Neural crest cell (in vitro differentiated cells): ENCODE measurements at places on chromosomes 4 and X. TPM values are rescaled to one million over a fixed set of nuclear protein-coding genes. Genes with fewer than 3 reads are reported as not detected.

The SOWAHB gene
- total RNA-seq: not detected in 2 replicates

GRCh38 chr4:96073461-96073860, 233.6 kb downstream of the PDHA2 start:
- H3K4me1 ChIP-seq: no peaks in the 10 kb centered on the region
- H3K4me3 ChIP-seq: no peak overlapping the region
- H3K36me3 ChIP-seq: no peaks in the 10 kb centered on the region
- no peak for DNase-seq
- H3K27ac ChIP-seq: no peak overlapping the region

The SCD5 gene
- 39.5 and 40.7 TPM in 2 replicates for total RNA-seq

DNA sequence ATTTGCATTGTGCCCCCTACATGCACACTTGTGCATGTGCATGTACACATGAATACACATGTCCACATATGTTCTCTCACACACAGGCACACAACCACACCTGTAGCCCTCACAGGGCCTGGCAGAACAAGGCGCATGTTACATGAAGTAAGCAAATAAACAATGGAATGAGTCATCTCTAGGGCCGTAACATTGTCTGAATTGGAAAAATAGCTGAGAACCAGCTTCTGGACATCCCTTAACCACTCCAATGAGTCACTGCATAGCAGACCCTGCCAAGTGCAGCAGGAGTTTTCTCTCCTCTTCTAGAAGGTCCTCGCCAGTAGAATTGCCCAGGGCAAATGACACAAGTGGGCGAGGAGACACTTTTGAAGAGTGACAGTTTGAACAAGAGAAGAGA, 66.1 kb downstream of the MAGEA10 start:
- no peaks in the 10 kb centered on the region for H3K36me3 ChIP-seq
- DNase-seq: no peak
- H3K27ac ChIP-seq: no peak overlapping the region
- H3K4me1 ChIP-seq: no peaks in the 10 kb centered on the region
- no peak overlapping the region for H3K4me3 ChIP-seq

DNA sequence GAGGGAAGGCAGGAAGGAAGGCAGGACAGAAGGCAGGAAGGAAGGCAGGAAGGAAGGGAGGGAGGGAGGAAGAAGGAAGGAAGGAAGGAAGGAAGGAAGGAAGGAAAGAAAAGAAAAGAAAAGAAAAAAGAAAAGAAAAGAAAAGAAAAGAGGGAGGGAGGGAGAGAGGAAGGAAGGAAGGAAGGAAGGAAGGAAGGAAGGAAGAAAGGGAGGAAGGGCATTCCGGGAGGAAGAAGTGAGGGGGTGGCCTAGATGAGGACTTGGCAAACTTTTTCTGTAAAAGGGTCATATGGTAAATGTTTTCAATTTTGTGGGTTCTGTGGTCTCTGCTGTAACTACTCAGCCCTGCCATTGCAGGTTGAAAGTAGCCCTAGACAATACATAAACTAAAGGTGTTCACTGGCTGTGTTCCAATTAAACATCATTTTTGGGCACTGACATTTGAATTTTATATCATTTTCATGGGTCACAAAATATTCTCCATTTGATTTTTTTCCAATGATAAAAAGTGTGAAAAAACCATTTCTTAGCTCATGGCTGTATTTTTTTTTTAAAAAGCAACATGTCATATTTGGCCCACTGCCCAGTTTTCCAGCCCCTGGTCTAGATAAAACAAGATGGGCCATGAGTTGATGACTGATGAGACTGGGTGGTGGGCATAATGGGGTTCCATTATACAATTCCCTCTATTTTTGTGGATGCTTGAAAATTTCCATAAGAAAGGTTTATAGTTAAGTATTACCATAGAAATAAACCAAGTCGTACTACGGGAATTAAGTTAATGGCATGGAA, 3.1 kb downstream of the ZNF630 start:
- H3K4me1 ChIP-seq: peaks cover 15% of the 10 kb centered on the region
- peak overlapping the region; percentile 49 for H3K4me3 ChIP-seq
- H3K27ac ChIP-seq: no peak overlapping the region
- no peaks in the 10 kb centered on the region for H3K27me3 ChIP-seq
- peaks cover 6% of the 10 kb centered on the region for H3K36me3 ChIP-seq

GRCh38 chrX:154650221-154650510, 3.2 kb downstream of the CTAG2 start:
- no peaks in the 10 kb centered on the region for H3K36me3 ChIP-seq
- no peak overlapping the region for H3K27ac ChIP-seq
- no peak for DNase-seq
- no peak overlapping the region for H3K4me3 ChIP-seq

DNA sequence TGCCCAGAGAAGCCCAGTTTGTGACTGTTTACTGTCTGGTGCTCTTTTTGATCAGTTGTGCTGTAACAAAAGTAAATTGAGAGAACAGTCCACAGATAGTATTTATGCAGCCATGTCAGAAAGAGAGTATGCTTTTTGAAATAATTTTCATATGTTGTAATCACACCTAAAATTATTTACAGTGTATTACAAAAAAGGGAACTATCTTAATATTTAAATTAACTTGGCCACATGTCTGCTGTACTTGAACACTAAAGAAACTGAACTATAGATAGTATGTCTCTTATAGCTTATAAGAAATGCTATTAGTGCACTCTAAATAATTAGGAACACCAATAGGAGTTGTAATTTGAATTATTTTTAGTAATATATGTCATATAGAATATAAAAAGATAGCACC, 30.2 kb downstream of the KIAA0232 start:
- no peak for DNase-seq
- H3K36me3 ChIP-seq: peaks cover 28% of the 10 kb centered on the region
- no peak overlapping the region for H3K4me3 ChIP-seq
- H3K27ac ChIP-seq: no peak overlapping the region

The GLRA3 gene
- total RNA-seq: not detected in 2 replicates

- H3K27ac ChIP-seq: no peak overlapping the region
- no peak for DNase-seq
- peak overlapping the region; percentile 42 for H3K4me3 ChIP-seq
- peaks cover 46% of the 10 kb centered on the region for H3K4me1 ChIP-seq
Measured at GRCh38 chr4:82362565-82362964, 11.2 kb downstream of the HNRNPD start.

The GPM6B gene
- total RNA-seq: 119 and 129 TPM in 2 replicates

- no peak for DNase-seq
- H3K27ac ChIP-seq: peak overlapping the region; percentile 10
- H3K4me1 ChIP-seq: peaks cover 30% of the 10 kb centered on the region
- H3K36me3 ChIP-seq: peaks cover 4% of the 10 kb centered on the region
Measured at GRCh38 chr4:4625488-4625887, 83.6 kb upstream of the STX18 start.

DNA sequence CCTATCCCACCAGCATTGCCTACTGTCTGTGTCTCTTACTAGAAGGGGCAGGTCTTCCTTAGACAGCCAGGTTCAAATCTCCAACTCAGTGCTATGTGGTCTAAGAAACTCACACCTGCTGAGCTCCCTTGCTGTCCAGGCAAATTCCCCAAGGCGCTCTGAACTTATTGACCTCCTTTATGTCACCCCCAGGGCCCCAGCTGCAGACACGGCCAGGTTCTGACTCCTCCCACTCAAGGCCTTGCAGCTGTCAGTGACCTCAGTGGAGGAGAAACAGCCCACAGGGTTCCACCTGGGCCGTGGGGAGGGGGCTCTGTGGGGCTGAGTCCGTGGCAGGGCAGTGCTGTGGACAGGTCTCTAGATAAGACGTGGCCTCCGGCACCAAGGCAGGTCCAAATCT, 42.1 kb upstream of the PSAPL1 start:
- peak overlapping the region; percentile 7 for H3K27ac ChIP-seq
- no peak overlapping the region for H3K4me3 ChIP-seq
- no peaks in the 10 kb centered on the region for H3K27me3 ChIP-seq
- peaks cover 20% of the 10 kb centered on the region for H3K4me1 ChIP-seq

- no peaks in the 10 kb centered on the region for H3K4me1 ChIP-seq
- DNase-seq: no peak
- no peak overlapping the region for H3K27ac ChIP-seq
- no peak overlapping the region for H3K4me3 ChIP-seq
Measured at GRCh38 chr4:111905511-111905910, 239.7 kb upstream of the FAM241A start.

GRCh38 chr4:78818530-78819079, 42.5 kb downstream of the BMP2K start:
- no peak overlapping the region for H3K4me3 ChIP-seq
- H3K36me3 ChIP-seq: peaks cover 1% of the 10 kb centered on the region
- H3K27me3 ChIP-seq: no peaks in the 10 kb centered on the region
- peaks cover 19% of the 10 kb centered on the region for H3K4me1 ChIP-seq
- peak overlapping the region; percentile 23 for H3K27ac ChIP-seq

The CORIN gene
- total RNA-seq: 0.05 and 0.34 TPM in 2 replicates

DNA sequence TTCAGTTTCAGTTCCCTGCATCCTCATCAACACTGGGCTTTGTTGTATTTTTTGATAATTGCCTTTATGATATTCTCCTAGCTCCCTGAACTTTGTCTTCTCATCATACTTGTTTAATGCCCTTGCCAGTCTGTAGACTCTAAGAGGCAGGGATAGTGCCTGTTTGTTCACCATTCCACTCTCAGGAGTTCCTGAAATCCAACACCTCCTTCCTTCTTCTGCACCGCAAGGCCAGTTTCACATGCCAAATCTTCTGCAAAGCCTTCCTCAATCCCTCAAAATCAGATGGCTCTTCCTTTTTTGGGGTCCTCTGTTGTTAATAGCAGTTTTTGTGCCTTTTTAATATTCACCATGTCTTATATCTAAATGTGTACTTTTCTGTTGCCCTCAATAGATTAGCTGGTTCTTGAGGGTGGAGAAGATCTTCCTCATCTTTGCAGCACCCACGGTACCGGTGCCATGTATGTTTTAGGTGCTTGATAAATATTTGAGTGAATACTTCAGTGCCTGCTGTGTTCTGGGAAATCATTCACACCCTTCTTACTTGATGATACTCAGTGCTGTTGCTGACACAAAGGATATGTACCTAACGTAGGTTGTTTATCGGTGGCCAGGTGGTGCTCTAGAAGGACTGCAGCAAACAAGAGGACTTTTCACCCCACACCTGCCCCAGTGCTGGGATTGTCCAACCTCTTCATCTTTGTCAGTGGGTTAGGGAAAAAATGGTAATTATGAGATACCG, 85.3 kb upstream of the LIMCH1 start:
- peak overlapping the region; percentile 40 for H3K27ac ChIP-seq
- DNase-seq: no peak
- peaks cover 3% of the 10 kb centered on the region for H3K27me3 ChIP-seq
- peaks cover 37% of the 10 kb centered on the region for H3K4me1 ChIP-seq

DNA sequence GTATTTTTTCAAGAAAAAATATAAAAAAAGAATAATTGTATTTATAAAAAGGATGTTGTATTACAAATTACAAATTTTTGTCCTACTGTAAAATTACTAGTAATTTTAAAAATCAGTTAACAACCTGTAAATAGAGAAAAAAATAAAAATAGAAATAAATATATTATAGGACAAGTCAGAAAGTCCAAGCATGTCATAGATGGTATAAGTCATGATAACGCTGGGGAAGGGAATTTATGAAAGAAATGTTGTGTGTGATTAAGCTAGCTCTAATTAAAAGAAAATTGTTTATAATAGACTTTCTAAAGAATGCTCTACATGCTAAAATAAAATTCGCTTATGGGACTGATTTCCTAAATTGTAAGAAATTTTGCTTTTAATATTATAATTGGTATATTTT, 2329.9 kb downstream of the ARAP2 start:
- no peak for DNase-seq
- peaks cover 5% of the 10 kb centered on the region for H3K36me3 ChIP-seq
- no peaks in the 10 kb centered on the region for H3K27me3 ChIP-seq
- no peak overlapping the region for H3K4me3 ChIP-seq

GRCh38 chrX:110180176-110180927, 137.5 kb downstream of the AMMECR1 start:
- no peaks in the 10 kb centered on the region for H3K4me1 ChIP-seq
- H3K27me3 ChIP-seq: no peaks in the 10 kb centered on the region
- DNase-seq: no peak
- peaks cover 19% of the 10 kb centered on the region for H3K36me3 ChIP-seq
- H3K27ac ChIP-seq: no peak overlapping the region

The PLP1 gene
- total RNA-seq: 265 and 288 TPM in 2 replicates

GRCh38 chrX:68574240-68574639, 73.2 kb upstream of the STARD8 start:
- H3K27me3 ChIP-seq: no peaks in the 10 kb centered on the region
- no peak overlapping the region for H3K4me3 ChIP-seq
- DNase-seq: no peak
- H3K36me3 ChIP-seq: peaks cover 2% of the 10 kb centered on the region

DNA sequence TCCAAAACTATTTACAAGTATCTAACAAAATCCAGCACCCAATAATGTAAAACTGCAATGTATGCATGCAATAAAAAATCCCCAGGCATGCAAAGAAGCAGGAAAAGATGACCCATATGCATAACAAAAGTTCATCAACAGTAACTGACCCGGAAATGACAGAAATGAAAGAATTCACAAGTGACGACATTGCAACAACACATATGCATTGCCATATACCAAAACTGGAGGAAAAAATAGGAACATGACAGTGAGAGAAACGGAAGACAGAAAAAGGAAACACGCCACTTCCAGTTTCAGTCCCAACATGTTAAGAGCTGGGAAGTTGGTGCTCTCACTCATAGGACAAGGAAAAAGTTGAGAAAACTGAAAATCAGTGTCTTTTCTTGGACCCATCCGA, 154.6 kb downstream of the EVC2 start:
- H3K27me3 ChIP-seq: no peaks in the 10 kb centered on the region
- H3K27ac ChIP-seq: no peak overlapping the region
- H3K4me1 ChIP-seq: no peaks in the 10 kb centered on the region
- peaks cover 39% of the 10 kb centered on the region for H3K36me3 ChIP-seq
- H3K4me3 ChIP-seq: no peak overlapping the region

- peak; percentile 41 for DNase-seq
- peaks cover 5% of the 10 kb centered on the region for H3K27me3 ChIP-seq
- H3K4me3 ChIP-seq: no peak overlapping the region
- no peaks in the 10 kb centered on the region for H3K4me1 ChIP-seq
Measured at GRCh38 chr4:5399790-5400421, 308.5 kb downstream of the EVC2 start.

DNA sequence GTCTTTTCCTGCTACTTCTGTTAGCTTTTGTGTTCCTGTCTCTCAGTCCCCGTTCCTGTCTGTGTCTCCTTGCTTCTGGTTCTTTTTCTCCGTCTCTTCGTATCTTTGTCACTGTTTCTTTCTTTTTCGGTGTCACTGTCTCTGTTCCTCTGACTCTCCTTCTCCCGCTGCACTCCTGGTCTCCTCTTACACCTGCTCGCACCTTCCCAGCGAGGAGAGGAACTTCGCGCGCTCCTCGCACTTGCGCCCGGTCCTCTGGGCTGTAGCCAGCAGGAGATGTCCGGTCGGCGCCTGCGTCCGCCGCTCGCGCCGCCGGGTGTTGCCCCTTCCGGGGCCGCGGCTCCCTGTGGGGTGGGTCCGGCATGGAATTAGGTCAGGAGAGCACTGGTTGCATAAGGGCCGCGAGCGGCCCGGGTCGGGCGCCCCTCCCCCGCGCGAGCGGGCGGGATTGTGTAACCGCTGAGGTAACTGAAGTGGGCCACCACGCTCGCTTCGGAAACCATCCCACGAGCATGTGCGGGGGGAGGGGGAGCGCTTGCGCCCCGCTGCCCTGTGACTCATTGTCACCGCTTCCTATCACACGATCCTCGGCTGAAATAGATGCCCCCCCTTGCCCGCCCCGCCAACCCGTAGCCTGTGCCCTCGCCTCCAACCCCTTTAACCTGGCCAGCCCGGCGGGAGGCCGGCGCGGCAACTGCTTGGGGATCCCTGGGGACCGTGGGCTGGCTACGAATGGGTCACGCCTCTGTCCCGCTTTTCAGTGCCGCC, 1.6 kb downstream of the LONRF3 start:
- peaks cover 84% of the 10 kb centered on the region for H3K27me3 ChIP-seq
- DNase-seq: no peak
- peak overlapping the region; percentile 78 for H3K27ac ChIP-seq
- H3K36me3 ChIP-seq: no peaks in the 10 kb centered on the region

- no peak for DNase-seq
- H3K4me1 ChIP-seq: no peaks in the 10 kb centered on the region
- peaks cover 10% of the 10 kb centered on the region for H3K36me3 ChIP-seq
- H3K27ac ChIP-seq: no peak overlapping the region
- H3K4me3 ChIP-seq: no peak overlapping the region
Measured at GRCh38 chrX:102958794-102959193, 21.7 kb downstream of the RAB40AL start.

The LNX1 gene
- not detected in 2 replicates for total RNA-seq
